Motor neuron (in vitro differentiated cells): ENCODE measurements at places on chromosomes 12 and 14. TPM values are rescaled to one million over a fixed set of nuclear protein-coding genes. Genes with fewer than 3 reads are reported as not detected.
A peak's percentile ranks its signal among the peaks of the same experiment; 100 is the strongest.

DNA sequence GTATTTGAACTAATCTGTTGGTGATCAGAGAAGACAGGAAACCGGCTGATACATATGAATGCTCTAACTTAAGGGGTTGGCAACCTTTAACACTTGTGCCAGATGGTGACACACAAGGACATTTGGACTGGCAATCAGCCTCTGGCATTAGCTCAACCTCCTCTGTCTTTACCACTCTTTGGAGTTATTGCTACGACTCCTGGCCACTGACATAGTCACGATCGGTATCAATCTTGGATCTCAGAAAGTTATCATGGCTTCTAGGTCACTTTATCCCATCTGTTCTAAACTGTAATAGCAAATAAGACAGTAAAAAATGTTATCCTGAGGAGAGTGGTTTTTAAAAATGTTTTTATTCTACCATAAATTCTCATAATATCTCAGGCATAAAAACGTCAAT lies 575.2 kb upstream of the MDGA2 start:
- no peak for ATAC-seq

POU6F1 gene
- total RNA-seq: 2.9 and 3.2 TPM in 2 replicates

DNA sequence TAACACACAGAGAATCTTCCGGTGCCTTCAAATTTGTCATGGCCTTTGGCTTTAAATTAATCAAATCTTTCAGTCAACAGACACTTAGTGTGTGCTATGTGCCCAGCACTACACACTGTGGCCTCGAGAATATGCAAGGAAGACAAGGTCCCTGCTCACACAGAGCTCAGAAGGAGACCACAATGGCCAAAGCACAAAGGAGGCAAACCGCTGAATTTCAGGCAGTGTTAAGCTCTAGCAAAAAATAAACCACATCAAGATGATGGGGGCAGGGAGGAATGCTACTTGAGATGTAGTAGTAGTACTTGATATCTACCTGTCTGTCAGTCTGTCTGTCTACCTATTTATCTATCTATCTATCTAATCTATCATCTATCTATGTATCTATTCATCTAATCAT lies 227.9 kb downstream of the TMEM132D start:
- no peak for ATAC-seq

DNA sequence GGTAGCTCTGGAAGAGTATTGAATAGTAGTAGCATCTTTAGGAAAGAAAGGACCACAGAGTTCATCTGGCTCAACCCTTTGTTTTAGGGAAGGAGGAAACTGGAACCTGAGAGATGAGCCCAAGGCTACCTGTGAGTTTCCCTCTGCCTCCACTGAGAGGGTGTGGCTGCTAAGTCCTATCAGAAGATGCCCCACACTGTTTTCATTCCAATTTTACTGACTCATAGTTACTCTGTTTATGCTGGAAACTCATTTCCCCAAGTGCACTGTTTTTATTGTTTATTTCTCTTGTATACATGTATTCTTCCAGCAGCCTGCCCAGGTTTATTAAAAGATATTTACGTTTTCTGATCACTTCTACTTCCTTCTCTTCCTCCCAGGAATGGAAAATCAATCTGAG lies 127.4 kb upstream of the ARHGAP5 start:
- no peak for ATAC-seq

- no peak for ATAC-seq
These were observed 219.8 kb downstream of the SLC41A2 start for GRCh38 chr12:104738331-104738730.

GRCh38 chr12:48999371-49000131 lies at the start of gene DDN:
DDN (minus strand) TSS chr12:48999375; CDS start chr12:48999287, 88 bp downstream.
- ATAC-seq: peak; percentile 57

DNA sequence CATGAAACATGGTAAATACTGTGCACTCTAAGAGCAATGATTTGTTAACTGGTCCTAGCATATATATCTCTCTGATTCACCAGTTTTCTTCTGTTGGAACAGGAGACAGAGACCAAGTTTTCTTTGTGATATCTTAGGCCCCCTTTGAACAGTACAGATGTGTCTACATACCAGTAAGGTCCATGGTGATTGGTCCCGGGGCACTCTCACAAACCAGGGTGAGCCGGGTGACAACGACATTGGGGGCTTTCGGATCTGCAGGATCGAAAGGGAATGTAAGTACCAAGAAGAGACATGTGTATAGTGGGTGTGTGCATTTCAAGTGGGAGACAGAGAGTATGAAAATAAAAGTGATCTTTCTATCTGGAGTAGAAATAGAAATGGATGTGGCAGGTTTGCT lies 11.3 kb upstream of the ERP27 start:
- no peak for ATAC-seq

FZD10 gene
- 0.44 and 0.57 TPM in 2 replicates for total RNA-seq

DNA sequence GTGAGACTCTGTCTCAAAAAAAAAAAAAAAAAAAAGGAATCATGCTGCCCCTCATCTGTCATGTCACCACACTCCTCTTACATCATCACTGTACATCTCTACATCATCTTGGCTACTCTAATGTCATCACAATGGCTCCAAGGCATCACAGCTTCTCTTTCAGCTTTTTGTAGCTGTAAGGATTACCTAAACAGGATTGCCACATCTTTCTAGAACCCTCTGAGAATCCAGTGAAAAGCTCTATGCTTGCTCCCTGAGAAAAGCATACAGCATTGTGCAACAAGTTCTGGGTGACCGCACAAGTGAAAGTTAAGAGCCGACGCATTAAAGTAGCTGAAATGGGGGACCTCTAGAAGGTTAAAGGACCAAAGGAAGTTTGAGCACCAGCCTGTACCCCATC lies 272.5 kb downstream of the C12orf50 start:
- no peak for ATAC-seq

GRCh38 chr14:50875359-50876070 lies 3.7 kb downstream of the ABHD12B start:
- ATAC-seq: no peak

MYL2 gene
- total RNA-seq: not detected in 2 replicates
